NCI-H2107 (cell line): ENCODE measurements at places on chromosomes 2 and 18.

- DNase-seq = no peak
These were observed 54.3 kb downstream of the R3HDM1 start for GRCh38 chr2:135585586-135585985.

GRCh38 chr2:153971250-153971649 is 99.5 kb downstream of the GALNT13 start:
- no peak for DNase-seq

DNA sequence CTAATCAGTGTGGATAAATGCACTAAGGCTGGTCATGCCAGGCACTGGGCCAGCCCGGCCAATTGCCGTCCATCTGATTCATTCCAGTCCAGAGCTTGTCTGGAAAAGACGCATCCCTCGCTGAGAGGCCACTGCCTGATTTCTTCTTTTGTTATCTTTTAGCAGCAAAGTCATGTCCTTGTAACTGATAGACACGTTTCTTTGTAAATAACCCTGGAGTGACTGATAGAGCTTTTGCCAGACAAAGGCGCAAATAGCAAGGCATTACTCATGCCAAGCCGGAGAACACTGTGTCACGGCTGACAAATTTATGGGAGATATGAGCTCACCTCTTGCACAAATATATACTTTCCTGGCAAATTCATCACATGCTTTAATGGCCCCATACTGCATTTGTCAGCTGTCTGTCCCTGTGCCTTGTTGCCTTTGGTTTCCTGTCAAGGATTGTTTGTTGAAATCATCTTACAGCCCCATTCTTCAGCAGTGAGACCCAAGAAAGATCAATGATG is 164.4 kb downstream of the ETAA1 start:
- no peak for DNase-seq

DNA sequence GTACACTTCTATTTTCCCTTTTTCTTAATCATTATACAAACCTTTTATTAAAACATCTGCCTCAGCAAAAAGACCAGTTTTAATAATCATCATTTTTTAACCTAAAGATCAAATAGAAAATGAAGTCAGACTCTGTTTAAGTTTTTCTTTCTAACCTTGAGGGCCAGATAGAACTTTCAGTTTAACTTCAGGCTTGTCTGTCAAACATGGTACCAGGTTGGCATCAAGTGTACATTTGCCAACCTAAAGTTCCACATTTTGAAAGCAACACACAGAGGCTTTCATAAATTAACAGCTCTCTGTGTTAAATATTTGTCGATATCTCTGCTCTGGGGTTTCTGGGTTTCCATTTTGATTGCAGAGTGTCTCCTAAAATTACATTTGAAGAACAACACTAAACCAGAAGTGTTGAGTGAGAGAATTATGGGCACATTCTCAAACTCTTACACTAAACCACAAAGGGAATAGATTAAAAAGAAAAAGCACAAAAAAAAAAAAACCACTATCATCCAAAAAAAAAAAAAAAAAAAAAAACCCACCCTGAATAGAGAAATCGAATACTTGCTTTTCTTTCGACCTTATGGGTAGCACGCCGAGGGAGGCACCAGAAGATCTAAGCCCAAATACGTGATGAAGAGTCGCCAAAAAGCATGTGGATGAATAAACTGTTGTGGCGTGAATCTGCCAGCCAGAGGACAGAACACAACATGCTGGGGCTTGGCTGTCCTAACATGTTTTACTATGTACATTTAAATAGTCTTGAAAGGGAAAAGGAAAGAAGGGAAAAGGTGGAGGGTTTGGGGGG is 166.2 kb downstream of the TCF4 start:
- DNase-seq = no peak

GRCh38 chr18:56565046-56565445 is 73.3 kb downstream of the TXNL1 start:
- DNase-seq = no peak

GRCh38 chr2:235745597-235745996 is 251.8 kb downstream of the AGAP1 start:
- no peak for DNase-seq

GRCh38 chr2:238387332-238387731 is 39.4 kb upstream of the ASB1 start:
- DNase-seq = no peak

- DNase-seq = no peak
These were observed 127.4 kb downstream of the CDC42EP3 start for GRCh38 chr2:37543999-37544557.

DNA sequence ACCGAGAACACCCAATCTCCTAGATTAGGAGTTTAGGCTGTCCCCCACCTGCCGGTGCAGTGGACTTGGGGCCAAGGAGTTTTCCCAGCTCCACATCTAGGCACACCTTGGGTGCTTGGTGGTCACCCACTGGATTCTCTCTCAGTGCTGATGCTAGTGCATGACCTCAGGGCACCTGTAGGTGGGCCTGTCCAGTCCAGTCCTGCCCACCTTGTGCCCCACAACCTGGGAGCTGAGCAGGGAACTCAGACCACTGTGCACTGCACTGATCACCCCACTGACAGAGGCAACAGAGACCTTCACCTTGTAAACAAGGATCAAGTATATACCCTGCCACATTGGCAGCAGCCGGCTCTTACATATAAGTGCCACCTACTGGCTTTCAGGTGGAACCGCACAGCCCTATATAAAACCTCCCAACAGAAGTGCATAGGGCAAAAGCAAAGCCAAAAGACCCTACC is 12.7 kb upstream of the CDH19 start:
- DNase-seq = no peak

DNA sequence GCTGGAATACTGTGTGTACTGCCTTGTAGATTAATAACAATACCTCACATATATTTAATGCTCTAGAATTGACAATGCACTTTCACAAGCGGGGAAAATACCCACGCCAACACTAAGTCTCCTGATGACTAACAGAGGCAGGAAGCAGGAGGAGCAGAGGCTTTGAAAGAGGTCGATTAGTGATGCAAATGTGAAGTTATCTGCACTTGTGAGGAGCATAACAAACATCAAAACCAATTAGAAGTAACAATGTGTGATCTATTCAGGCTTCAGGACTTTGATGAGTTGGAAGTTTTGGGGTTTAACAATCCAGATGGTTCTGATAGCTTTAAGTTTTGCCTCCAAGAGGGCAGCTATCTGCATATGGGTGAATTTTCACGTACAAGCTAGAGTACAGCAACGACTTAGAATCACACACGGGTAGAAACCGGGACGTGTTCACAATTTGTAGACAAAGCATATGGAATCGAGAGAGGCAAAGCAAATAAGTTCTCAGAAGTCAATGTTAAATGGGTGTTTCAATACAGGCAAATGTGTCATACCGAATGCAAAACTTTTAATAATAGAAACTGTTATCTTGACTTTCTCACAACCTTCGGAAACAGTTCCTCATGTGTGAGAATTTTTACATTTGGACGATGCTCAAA is 114.5 kb downstream of the METTL8 start:
- no peak for DNase-seq

DNA sequence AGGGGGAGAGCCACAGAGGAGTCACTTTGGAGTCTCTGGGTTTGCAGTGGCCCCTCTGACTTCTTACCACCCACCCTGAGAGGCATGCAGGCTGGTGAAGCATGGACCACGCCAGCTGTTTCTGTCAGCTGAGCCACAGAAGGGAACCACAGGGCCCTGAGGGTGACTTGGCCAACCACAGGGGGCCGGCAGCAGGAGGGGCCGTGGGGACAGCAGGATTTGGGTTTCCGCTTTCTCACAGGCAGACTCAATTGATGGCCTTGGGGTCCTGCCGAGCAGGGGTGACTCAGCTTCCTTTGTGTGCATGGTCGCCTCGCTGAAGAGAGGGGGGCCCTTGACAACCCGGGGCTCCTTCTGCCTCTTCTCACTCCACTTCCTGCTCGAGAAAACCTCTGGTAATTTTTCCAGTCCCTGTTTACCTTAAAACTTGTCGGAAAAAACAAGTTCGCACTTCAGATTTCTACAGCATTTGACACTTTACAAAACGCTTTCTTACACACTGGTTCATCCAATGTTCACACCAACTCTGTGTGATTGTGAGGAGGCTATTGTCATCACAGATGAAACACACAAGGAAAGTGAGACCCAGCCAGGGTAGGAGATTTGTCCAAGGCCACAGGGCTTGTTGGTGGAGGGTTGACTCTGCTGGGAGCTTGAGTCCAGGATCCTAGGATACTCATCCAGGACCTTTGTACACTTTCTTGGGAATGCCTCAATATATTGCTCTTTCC is 311.2 kb downstream of the LPIN1 start:
- no peak for DNase-seq

- DNase-seq = no peak
These were observed 10.2 kb downstream of the IL1F10 start for GRCh38 chr2:113077921-113078320.

- no peak for DNase-seq
These were observed 85.5 kb upstream of the RND3 start for GRCh38 chr2:150572961-150573395.

DNA sequence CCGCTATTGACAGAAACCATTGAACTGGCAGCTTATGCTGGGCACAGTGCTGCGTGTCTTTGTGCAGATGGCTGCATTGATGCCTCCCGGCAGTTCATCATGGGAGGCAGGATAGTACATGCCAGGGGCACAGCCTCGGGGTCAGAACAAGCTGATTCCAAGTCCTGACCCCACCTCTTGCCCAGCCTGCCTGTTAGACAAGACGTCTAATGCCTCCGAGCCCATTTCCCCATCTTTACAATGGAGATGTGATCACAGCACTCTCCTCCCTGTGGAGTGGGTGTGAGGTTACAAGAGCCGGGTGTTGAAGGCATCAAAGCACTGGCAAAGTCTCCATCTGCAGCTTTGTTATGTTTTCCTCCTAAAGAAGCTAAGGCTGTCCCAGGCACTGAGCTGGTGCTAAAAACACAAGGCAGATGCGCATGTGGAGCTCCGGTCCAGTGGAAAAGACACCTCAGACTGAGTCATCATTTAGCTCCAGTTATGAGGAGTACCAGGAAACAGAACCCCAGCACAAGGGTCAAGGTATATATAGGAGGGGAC is 125.7 kb upstream of the EPAS1 start:
- peak; percentile 35 for DNase-seq

DNA sequence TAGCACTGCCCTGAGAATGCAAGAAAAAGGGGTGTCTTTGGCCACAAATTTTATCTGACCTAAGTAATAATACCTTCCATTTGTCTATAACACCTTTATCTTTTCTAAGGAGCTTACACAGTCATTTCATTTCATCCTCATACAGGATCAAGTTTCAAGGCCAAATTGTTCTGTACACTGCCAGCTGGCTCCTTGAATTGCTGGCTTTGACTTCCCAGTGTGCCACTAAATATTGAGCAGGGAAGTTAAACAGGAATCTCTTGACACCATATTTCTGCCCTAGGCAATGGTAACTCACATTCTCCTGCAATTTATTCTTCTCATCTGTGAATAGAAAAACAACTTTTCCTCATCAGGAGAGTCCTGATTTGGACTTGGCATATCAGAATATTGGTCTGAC is 195.1 kb upstream of the LRP1B start:
- no peak for DNase-seq

- DNase-seq = no peak
These were observed 14.2 kb upstream of the FAP start for GRCh38 chr2:162257425-162257824.

- DNase-seq = no peak
These were observed 28.7 kb downstream of the PTCD3 start for GRCh38 chr2:86134709-86135108.

DNA sequence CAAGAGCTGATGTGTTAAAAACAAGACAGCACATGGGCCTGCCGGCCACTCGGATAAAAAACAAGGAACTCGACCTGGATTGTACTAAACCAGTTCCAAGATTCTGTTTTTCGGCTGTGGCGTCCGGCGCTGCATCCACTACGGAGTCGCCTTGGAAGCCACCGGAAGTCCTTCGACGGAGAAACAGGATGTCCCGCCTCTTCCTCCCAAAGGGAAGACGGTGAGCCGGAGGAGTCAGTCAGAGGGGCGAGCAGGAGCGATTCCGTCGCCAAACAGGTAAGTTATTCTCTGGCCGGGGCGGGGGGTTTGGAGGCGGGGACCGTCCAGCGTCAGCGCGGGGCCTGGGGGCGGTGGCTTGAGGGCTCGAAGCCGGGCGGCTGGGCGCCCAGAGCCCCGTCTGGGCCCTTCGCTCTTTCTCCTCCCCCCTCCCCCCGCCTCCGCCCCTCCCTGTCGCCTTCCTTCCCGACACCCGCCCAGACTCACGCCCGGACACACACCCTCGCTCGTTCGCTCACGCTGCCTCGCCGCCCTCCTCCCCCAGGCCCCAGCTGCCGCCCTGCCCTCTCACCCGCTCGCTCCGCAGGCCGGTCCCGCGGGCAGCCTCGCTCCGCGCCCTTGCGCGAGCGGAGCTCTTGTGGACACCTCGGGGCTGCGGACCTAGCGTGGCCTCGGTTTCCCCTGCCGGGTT is at the start of gene ZNF407:
ZNF407 (plus strand) TSS at position 209 of the 688 bp plus-strand sequence. CDS start 33,150 bp downstream, outside the sequence.
- DNase-seq = peak; percentile 67

DNA sequence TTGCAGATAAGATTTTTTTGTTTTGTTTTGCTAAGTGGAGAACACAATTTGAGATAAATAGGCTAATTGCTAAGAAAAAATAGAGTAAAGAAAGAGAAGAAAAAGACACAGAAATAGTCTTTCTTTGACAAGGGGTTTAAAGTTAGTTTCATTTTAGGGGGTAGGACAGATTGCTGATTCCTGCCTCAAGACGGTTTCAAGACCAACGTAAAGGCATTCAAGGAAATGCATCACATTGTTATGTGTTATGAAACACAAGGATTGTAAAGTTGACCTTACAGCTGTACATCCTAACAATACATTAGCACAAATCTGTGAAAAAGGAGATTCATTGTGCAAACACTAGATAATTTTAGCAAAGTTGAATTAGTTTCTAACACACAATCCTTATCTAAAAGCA is 22.7 kb upstream of the ETAA1 start:
- no peak for DNase-seq

GRCh38 chr2:224363281-224363680 is 38.6 kb downstream of the FAM124B start:
- no peak for DNase-seq

DNA sequence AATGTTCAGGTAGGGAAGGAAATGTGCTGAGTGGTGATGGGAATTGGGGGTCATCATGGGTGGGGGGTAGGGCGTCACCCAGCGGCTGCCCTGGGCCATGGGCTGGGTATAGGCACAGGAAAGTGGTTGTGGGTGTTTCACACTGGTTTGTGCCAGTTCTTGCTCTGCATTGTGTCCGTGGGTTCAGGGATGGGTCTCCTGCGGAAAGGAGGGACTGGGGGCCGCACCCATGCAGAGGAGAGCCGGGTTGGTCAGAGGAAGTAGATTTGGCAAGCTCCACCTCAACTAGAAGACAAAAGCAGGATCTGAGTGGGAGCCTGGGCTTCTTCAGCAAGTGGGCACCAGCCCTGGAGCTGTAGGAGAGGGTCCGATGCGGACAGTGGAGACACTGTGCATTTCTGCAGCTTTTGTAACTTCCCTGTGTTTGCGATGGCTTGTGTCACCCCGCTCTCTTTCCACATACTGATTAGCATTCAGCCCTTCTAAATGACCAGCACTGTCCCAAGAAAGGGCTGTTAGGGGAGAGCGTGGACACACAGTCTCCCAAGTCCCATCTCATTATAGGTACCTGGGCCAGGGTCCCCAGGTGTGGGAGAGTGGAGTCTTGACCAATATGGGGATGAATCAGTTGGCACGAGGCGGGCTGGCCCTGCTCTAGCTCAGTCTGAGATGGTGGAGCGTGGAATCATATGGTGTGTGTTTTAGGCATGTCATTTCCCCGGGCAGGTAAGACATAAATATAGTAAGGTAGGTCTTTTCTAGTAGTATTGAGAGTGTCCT is 67.2 kb downstream of the LRRFIP1 start:
- no peak for DNase-seq
